ENCODE measurements at places on chromosomes 16 and 17.
A peak's percentile ranks its signal among the peaks of the same experiment; 100 is the strongest.

- DNase-seq = peak; percentile 17
Measured at GRCh38 chr17:33052856-33053255, 61.2 kb downstream of the SPACA3 start.

DNA sequence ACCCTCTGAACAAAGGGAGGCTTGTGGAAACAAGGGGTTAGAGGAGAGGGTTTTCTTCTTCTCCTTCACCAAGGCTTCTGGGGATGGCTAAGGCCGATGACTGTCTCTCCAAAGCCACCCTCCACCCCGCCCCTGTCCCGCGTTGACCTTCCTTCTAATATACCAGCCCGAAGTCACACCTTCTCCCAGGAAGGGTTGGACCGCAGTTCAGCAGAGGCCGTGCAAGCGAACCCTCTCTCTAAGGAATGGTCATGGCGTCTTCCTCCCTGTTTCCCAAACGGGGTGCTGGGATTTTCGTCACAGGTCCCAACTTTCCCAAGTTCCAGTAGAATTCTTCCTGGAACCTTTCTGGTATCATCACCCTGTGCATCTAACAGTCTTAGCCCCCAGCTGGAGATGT, 49.4 kb downstream of the FZD2 start:
- DNase-seq = no peak

- DNase-seq = no peak
Measured at GRCh38 chr16:53960954-53961616, 257.1 kb downstream of the FTO start.

DNA sequence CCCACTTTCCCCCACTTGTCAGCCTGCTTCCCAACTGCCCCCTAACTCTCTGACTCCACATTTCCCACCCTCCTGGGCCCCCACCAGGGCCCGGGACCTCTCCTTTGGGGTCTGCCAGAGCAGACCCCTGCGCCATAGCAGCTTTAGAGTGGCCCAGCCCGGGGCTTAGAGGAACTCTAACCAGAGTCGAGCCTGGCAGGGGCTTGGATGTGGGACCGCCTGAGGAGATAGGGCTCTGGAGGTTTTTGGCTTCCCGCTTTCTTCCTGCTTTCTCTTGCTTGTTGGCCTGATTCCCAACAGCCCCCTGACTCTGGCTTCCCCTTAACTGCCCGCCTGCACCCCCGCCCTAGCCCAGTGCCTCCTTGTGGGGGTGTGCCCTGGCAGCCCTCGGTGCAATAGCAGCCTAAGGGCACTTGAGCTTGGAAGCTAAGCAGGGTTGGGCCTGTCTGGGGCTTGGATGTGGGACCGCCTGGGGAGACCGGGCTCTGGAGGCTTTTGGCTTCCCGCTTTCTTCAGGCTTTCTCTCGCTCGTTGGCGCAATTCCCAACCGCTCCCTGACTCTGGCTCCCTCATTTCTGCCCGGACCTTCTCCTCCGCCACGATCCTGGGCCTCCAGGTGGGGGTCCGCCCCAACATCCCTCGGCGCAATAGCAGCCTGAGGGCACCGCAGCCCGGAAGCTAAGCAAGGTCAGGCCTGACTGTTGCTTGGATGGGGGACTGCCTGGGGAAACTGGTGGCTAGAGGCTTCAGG, 2292.0 kb downstream of the TP53TG3F start:
- no peak for DNase-seq

GRCh38 chr17:47287068-47287467, 33.4 kb downstream of the ITGB3 start:
- DNase-seq = no peak

DNA sequence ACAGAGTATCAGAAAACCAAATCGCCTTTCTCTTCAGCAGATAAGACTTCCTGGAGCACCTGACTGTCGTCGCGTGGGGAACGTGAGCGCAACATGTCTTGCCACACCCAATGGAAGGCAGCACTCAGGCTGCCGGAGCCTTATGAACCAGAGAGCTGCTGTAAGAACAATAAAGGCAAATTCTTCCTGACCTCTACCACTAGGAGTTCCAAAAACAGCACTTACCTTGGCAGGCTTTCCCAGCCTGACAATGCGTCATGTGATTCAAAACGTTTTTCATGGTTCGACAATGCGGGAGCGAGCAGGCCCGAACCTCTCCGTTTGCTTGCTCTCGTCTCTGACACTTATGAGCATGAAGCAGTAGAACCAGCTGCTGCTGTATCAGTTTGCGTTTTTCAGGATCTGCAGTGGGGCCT, 75.8 kb upstream of the TRAP1 start:
- no peak for DNase-seq

DNA sequence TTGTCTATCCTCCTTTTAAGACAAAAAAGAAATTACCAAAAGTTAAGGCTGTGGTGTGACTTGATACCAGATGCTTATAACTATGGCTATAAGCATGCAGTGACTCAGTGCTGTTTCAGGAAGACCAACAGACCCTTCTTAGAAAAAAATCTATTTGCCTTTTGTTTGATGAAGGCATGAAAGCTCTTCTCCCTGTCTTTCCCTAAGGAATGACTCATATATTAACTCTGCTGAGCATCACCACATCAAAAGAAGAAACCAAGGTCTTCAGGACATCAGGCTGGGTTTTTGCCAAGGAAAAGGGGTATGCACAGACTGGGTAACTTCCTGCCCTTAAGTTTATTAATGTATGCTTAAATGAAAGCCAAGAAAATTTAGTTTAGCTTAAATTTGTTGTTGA, 47.1 kb downstream of the VMP1 start:
- DNase-seq = peak; percentile 97

DNA sequence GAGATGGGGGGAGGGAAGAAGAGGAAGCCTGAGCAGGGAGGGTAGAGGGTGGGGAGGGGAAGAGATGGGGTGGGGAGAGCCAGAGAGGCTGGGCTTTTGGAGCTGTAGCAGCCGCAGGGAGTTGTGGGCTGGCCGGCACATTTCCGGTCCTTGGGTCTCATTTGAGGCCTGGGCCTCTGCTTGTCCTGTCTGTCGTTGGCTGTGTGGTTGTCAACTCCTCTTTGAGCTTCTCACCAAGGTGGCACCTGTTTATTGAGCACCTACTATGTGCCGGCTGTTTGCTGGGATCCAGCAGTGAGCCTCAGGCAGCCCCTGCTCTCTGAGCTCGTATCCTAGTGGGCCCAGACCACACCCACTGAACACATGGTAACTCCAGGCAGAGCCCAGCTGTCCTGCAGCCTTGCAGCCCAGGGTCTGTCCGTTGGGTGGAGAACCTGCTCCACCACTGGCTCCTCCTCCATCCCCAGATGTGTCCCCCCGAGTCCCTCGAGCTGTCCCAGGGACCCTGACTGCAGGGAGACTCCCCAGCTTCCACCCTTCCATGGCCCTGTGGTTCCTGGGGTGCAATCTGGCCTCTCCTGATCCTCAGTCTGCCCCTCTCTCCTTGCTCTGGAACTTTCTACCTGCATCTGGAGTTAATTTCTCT, 164.9 kb downstream of the IRF8 start:
- DNase-seq = no peak

DNA sequence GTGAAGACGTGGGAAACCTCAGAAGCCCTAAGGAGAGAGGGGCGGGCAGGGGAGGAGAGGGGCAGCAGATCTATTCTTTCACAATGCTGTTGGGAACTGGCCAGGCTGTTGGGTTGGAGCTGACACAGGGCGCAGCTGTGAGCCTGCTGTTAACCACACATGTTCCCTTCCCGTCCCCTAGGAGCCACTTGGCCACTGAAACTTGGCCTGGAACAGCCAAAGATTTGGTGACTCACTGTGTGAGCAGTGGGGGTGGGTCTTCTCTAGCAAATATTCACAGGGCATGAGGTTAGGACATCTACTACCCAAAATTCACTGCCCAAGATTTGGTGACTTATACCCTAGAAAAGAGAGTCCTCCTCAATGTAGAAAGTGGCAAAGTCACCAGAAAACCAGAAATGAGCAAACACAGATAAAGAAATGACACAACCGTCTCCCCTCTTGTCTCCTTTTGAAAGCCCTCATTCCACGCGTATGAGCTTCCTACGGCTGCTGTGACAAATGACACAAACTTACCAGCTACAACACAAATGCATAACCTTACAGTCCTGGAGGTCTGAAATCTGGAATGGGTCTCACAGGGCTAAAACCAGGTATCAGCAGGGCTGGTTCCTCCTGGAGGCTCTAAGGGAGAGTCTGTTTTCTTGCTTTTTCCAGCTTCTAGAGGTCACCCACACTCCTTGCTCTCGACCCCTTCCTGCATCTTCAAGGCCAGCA, 6.3 kb downstream of the TBC1D16 start:
- DNase-seq = peak; percentile 84

- no peak for DNase-seq
Measured at GRCh38 chr16:14353340-14353739, 276.7 kb downstream of the PARN start.

- DNase-seq = no peak
Measured at GRCh38 chr17:78166416-78166815, 2.0 kb upstream of the SYNGR2 start.
